Sciatic nerve (tissue), 2 donors: ENCODE measurements at places on chromosomes 6 and 20. TPM values are rescaled to one million over a fixed set of nuclear protein-coding genes. Genes with fewer than 3 reads are reported as not detected.

Gene ANGPT4
- total RNA-seq = 0.27 TPM

Gene LY6G5C
- total RNA-seq = 2.1 TPM

Gene STMND1
- total RNA-seq = 0.27 TPM

Gene LY6G6C
- 0.71 TPM for total RNA-seq

Gene WFDC2
- total RNA-seq = 4.1 TPM

Gene GPR6
- not detected for total RNA-seq

Gene RNF146
- total RNA-seq = 72.2 TPM

Gene SDC4
- total RNA-seq = 77.7 TPM

Gene BEND6
- total RNA-seq = 4.4 TPM

Gene OR2H2
- total RNA-seq = not detected

Gene SYTL3
- 2.5 TPM for total RNA-seq

Gene RCAN2
- total RNA-seq = 14.8 TPM

Gene KHDC1L
- total RNA-seq = not detected

Gene TFAP2C
- 0.31 TPM for total RNA-seq

Gene LINC00237
- not detected for total RNA-seq
